Mammary epithelial cell (primary cell): ENCODE measurements at places on chromosomes 7 and 10.

DNA sequence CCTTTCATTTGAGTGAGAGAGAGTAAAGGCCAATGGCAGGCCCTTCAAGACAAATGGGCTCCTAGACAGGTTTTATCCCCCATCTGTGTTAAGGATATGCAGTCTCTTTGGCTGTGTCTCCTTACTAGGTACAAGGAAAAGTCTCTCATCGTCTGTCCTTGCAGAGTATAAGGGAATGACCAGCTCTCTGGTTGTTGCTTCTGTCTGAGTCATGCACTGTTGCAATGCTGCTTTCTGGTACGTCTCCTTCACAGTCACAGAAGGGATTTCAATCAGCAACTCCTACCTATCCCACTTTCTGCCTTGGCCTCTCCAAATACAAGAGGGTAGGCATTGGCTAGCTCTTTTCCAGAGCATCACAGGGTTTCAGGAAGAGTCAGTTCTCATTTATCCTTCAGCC is 48.1 kb downstream of the CTTNBP2 start:
- peak; percentile 57 for DNase-seq

- no peak for DNase-seq
Measured at GRCh38 chr7:81527651-81528050, 242.2 kb downstream of the HGF start.

- no peak for DNase-seq
Measured at GRCh38 chr7:31648288-31648687, 38.7 kb upstream of the PPP1R17 start.

DNA sequence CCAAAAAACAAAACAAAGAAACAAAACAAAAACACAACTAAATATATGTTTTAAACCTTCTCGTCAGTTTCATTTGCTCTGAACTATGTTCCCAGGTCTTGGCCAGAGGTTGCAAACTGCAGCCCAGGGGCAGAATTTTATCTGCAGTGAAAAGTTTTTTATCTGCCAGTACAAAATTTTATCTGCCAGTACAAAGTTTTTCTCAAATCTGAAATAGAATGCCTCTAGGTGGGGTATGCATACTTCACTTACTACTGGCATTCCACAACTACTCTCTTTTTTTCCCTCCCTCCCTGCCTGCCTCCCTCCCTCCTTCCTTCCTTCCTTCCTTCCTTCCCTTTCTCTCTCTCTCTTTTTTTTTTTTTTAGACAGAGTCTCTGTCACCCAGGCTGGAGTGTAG is 9.4 kb upstream of the CLDN3 start:
- DNase-seq = no peak

DNA sequence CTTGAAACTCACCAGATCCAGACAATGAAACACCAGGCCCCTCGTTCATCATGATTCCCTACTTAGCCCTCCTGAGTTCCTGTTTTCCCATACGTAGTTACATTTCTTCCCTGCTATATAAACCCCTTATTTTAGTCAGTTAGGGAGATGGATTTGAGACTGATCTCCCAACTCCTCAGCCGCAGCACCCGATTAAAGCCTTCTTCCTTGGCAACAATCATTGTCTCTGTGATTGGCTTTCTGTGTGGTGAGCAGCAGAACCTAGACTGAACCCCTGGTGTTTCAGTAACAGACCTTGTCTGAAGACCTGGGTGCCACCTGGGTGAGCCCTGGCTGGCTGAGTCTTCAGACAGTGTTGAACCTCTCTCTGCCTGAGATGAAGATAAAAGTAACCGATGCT is 118.0 kb downstream of the OAT start:
- no peak for DNase-seq

DNA sequence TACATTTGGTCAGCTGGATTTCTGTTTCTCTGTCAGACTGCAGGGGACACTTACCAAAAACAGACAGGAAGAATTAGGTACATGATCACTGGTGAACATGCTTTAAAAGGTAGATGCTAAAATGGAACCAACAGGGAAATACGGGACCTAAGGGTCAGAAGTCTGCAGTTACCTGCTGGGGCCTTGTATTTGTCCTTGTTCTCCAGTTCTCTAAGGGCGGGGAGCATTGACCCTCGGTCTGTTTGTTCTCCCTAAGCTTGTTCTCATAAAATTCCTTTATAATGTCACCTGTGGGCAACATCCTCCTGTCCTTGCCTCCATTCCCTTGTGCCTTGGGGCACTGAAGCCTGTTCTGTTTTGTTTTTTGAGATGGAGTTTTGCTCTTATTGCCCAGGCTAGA is 29.8 kb upstream of the MSMB start:
- DNase-seq = no peak

- no peak for DNase-seq
Measured at GRCh38 chr10:102368077-102368476, 27.4 kb upstream of the NFKB2 start.

- DNase-seq = no peak
Measured at GRCh38 chr7:39353615-39354376, 212.4 kb upstream of the YAE1 start.

GRCh38 chr7:87328281-87328680 is 17.2 kb upstream of the CROT start:
- DNase-seq = peak; percentile 20

GRCh38 chr10:47063858-47064257 is 152.6 kb downstream of the PTPN20 start:
- DNase-seq = no peak

- no peak for DNase-seq
Measured at GRCh38 chr10:110681023-110681681, 37.0 kb downstream of the RBM20 start.

- DNase-seq = peak; percentile 48
Measured at GRCh38 chr10:24132741-24133140, 76.2 kb upstream of the KIAA1217 start.

- no peak for DNase-seq
Measured at GRCh38 chr7:145398758-145399157, 562.9 kb upstream of the TPK1 start.

GRCh38 chr10:57707300-57707658 is 560.4 kb downstream of the IPMK start:
- no peak for DNase-seq

DNA sequence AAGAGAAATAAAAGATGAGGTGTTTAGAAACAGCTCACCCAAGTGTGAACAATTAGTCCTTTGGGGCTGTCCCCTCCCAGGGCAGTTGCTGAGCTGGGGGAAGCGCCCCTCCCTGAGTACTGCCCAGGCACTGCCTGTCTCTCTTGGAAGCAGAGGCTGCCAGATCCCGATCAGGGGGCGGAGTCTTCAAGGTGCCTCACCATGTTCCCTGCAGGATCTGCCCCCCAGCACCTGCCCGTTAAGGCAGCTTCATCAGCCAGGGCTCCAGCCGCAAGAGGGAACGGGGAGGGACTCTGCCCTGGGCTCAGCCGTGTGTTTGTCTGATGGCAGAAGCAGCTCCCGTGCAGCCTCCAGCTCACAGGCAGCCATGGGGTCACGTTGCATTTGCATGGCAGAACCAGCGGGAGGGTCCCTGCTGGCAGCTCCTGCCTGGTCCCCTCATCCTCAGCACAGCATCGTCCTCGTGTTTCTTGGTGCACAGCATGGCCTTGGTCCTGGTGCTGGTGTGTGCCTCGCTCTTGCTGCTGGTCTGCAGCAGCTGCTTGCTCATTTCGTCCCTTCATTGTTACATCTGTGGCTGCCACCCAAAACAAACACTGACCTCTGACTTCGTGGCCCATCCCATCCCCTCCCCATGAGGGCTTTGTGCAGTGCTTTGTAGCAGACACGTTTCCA is 10.7 kb upstream of the DPYSL4 start:
- no peak for DNase-seq

GRCh38 chr10:128540781-128541761 is 414.8 kb upstream of the MKI67 start:
- DNase-seq = no peak

DNA sequence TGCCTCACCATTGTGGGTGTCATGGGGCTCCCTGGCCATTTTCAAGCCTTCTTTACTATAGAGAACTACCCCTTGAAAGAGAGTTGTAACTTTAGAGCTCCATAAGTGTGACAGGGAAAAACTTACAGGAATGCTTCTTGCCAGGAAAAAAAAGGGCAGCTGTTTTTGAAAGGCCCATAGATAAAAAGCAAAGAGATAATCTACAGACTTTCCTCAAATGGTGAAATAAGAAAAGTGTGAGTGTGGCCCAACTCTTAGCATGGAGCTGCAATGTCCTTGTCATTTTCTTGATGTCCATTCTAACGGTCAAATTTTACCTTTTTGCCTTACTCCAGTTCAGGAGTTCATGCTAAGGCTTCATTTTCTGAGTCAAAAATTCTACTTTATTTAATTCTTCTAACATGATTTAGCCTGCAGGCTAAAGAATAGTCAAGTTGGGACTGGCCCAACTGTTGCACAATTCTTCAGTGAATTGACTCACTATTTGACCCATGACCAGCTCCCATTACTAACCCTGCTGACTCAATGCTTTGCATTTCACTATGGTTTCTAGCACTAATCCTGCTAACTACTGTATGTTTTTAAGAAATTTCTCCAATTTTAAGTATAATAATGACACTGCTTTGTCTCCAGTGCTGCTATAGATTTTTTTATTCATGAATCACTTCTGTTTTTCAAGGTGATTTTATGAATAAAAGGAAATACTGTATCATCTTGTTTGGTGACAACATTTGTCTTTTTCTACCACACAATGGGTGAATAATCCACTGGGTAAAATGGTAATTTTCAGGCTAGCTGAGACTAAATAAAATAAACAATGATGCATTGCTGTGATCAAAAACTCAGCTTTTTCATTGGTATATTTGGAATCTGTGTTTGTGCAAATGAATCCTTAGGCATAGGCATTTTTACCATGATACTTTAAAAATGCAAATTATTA is 41.4 kb upstream of the SGCE start:
- DNase-seq = peak; percentile 90

GRCh38 chr7:33190688-33191304 is 61.4 kb downstream of the BBS9 start:
- DNase-seq = no peak

DNA sequence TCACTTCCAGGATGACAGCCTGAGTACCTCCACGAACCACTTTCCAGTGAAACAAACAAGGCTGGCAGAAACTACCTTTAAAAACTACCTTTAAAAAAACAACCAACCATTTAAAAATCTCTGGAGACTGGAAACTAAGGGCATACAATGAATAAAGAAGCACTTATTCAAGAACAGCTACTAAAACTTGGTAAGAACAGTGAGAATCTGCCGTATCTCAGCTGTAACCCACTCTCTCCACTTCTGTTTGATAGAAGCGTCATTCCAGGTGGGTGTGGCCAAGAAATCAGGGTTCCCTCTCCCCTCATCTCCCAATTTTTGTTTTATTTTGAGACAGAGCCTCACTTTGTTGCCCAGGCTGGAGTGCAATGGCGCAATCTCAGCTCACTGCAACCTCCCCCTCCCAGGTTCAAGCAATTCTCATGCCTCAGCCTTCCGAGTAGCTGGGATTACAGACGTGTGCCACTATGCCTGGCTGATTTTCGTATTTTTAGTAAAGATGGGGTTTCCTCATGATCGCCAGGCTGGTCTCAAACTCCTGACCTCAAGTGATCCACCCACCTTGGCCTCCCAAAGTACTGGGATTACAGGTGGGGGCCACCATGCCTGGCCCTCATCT is 158.8 kb upstream of the CHST15 start:
- no peak for DNase-seq

DNA sequence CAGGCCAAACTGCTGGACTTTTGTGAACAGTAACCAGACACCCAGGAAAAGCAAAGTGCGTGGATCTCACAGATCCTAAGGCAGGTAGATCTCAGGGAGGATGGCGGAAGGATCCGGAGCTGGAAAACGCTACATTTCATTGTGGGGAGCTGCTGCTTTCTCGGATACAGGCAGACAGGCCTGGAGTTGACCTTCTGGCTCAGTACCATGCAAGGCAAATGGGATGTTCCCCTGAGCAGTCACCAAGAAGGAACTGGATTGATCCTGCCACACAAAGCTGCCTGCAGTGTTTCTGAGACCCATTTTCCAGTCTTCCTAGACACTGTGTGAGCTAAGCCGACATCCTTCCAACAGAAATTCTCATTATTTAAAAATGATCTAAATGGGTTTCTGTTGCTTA is 65.5 kb downstream of the ZRANB1 start:
- DNase-seq = no peak

- no peak for DNase-seq
Measured at GRCh38 chr10:47388879-47389278, 4.8 kb upstream of the ZNF488 start.

DNA sequence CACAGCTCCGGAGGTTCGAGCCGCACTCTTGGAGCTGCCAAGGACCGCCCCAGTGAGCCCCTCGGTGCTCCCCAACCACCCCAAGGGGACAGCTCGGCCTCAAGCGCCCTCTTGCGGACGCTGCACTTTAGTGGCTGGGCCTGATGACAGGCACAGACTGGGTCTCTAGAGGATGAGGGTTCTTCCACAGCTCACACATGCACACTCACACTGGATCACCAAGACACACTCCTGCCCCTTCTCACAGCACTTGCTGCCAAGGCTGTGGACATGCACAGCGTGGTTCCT is 2.1 kb downstream of the RET start:
- DNase-seq = no peak

DNA sequence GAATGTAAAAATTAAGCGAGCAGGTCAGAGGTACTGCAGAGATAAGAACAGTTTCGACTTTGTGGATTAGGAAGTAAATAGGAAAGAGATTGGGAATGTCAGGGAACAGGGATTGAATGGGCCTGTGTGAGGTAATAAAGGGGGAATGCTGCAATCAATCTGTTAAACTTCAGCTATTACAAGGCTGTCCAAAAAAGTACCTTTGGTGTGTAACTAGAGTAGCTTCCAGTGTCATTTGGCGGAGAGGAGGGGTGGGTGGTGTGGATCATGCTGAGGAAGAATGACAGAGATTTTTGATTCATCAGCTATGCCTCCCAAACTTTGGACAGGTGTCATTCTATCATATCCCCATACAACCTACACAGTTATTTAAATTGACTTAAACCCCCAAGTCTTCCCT is 128.2 kb upstream of the RHEB start:
- no peak for DNase-seq

- DNase-seq = no peak
Measured at GRCh38 chr7:100567751-100568175, 5.9 kb downstream of the SAP25 start.

DNA sequence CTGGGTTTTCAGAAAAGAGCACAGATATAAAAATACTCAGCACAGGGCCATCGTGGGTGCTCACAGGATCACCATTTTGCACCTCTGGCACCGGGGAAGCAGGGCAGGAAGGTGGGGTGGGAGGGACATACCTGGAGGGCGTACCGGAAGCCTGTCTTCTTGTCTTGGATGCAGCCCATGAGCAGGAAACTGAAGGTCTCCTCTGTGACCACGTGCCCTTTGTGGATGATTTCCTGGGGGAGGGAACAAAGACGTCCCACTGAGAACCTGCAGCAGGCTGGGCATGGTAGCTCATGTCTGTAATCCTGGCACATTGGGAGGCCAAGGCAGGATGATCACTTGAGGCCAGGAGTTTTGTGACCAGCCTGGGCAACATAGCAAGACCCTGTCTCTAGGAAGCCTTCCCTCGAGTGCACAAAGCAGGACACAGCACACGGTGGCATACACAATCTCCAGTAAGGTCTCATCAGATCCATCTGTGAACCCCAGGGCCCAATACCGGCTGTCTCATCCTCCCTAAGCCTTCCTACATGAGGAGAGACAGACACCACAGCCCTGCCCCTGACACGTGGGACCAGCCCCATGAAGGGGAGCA is 9.5 kb downstream of the PTCD1 start:
- DNase-seq = no peak
